Central memory CD4-positive, alpha-beta T cell (primary cell): ENCODE measurements at places on chromosomes 2 and 18.

DNA sequence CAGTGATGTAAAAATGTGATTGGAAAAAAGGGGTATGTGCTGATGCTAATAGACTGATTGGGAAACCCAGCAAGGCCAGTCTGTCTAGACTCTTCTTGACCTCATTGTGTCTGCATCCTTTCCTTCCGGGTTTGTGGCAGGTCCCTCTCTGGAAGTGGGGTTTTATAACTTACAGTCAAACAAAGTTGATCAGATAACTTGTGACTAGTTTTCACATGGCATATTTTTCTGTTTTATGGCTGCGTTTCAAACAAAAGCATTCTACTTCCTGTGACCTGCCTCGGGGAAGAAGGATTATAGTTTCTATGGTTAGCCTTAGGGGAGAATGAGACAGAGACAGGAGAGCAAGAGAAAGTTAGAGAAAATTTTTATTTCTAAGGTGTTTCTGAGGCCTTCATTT is 188.7 kb upstream of the HNMT start:
- no peak for DNase-seq

GRCh38 chr18:10379522-10379921 is 74.9 kb upstream of the APCDD1 start:
- DNase-seq = no peak

GRCh38 chr2:193966590-193966989 is 1690.4 kb upstream of the SLC39A10 start:
- no peak for DNase-seq

- no peak for DNase-seq
Measured at GRCh38 chr18:57523171-57523956, 63.1 kb downstream of the FECH start.

GRCh38 chr2:222878877-222879603 is 18.2 kb downstream of the ACSL3 start:
- DNase-seq = no peak

DNA sequence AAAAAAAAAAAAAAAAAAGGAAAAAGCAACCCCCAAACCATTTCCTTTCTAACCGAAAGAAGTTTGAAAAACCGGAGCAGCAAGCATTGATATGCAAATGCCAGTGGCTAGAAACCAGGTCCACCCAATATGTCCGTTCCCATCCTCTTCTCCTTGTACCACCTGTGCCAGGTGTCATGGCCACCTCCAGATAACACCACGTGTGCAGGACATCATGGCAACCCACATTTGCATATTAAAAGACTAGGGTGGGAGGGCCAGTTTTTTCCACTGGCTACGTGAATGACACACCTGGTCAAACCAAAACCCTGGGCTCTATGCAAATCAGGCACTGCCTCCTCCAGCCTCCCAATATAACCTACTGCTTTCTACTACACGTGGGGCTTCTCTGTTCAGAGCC is 303.3 kb upstream of the GULP1 start:
- no peak for DNase-seq

GRCh38 chr18:1438458-1438910 is 533.8 kb downstream of the ADCYAP1 start:
- DNase-seq = no peak

GRCh38 chr18:48106976-48107781 is 176.7 kb upstream of the SMAD2 start:
- DNase-seq = no peak

- DNase-seq = no peak
Measured at GRCh38 chr2:102664471-102664909, 45.1 kb downstream of the SLC9A2 start.
